ENCODE measurements at places on chromosomes 11 and 22. TPM values are rescaled to one million over a fixed set of nuclear protein-coding genes. Genes with fewer than 3 reads are reported as not detected.

NUCB2 gene
- 96.4 TPM for total RNA-seq

OR8A1 gene
- total RNA-seq = not detected

VSIG10L2 gene
- not detected for total RNA-seq

CD3G gene
- total RNA-seq = not detected

NAALAD2 gene
- 2.5 TPM for total RNA-seq

OR51B4 gene
- not detected for total RNA-seq

All from smooth muscle cell of trachea (primary cell).